A172 (cell line): ENCODE measurements at places on chromosomes 1 and 21.

DNA sequence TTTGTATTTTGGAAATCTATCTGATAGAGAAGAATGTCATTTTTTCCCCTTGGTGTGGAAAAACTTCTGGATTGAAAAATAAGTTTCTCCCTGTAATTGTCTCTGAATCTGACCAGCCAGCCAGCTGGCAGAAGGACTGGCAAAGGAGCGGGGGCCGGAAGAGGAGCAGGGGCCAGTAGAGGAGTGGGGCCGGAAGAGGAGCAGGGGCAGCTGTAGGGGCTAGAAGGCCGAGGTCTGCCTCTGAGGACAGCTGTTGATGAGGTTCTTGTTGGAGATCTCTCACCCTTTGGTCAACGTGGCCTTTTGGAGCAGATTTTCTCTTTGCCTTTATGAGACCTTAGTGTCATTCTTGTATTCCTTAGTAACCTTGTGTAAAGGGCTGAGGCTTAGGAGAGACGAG is 121.8 kb downstream of the GALNT2 start:
- DNase-seq, result no peak

DNA sequence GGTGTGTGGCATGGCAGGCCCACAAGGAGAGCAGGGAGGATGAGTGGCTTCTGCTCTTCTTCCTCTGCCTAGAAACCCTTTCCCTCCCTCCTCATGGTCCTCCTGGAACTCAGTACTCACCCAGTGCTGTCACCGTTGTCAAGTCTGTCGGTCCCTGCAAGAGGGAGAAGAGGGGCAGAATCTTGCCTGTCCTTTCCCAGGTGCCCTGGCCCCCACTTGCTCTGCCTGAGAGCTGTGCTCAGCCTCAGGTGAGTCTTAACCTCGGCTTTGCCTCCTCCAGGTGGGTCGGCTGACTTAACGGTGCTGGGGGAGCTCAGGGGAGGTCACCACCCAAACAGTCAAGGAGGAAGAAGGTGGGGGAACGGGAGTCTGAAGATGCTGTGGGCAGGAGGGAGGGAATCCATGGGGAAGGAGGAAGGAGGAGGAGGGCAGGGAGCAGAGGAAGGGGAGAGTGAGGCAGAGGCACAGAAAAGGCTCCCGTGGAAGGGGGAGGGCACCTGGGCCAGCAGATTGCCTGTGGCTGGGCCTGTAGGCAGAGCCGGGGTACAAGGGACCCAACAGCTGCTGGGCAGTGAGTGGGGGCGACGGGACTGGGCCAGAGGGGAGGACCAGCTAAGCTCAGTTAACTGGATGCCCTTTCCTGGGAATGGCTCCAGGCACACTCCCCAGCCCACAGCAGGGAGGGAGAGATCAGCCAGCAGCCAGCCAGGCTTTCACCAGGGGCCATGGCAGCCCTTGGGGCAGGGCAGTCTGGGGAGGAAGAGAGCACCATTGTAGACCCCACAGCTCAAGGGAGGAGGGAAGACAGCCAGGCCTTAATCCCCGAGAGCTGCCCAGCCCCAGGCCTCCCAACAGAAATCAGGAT is 26.3 kb downstream of the CTNNBIP1 start:
- DNase-seq, result no peak

- DNase-seq, result peak; percentile 55
Observed at GRCh38 chr1:6205849-6206519, at the start of gene RNF207. RNF207 (plus strand) TSS chr1:6206119; CDS start chr1:6206536, 417 bp downstream.

- DNase-seq, result no peak
Observed at GRCh38 chr1:9182784-9183257, 51.8 kb upstream of the H6PD start.

DNA sequence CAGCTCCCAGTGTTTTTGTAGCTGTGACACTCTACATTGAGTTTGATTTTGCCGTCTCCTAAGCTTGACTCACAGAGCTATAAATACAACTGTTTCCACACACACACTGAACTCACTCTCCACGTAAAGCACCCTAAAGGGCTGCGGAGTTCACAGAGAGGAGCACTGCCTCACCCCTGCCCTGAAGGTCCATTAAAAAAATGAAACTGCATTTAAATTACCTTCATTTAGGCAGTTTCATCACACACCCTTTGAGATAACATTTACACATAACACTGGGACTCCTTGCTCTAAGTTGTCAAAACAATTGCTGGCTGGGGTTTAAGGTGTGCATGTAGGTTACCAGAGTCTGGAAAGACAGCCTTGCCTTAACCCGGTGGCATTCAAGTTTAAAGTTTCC is 137.1 kb upstream of the MAGI3 start:
- DNase-seq, result no peak

DNA sequence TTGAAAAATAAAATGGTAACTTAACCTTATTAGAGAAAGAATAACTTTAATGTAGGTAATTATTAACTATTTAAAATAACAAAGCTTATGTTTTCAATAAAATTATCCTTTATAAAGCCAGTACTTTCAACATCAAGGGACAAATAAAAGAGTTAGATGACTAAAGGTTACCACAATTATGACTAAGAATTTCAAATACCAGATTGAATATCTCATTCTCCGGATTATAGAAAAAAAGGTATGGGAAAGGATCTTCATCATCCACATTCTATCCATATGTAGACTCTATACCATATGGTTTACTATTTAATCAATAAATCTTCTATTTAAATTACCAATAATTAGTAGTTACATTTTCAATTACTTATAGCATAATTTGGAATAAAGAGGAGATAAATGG is 62.8 kb downstream of the TOR3A start:
- DNase-seq, result no peak

DNA sequence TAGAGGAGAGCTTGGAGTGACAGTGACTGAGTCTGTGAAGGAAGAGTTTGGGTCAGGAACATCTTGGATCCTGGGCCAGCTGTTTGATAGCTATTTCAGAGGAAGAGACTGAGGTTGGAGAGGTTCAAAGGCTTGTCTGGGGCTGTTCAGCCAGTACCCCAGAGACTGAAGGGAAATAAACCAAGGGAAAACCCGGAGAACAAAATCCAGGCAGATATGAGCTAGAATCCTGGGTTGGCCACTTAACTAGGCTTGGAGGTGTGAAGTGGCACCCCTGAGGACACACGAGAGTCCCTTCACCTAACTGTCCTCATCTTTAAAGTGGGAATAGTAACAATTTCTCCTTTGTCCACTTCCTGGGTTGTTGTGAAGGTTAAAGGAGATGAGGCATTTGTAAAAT is 23.1 kb upstream of the EPB41 start:
- no peak for DNase-seq

DNA sequence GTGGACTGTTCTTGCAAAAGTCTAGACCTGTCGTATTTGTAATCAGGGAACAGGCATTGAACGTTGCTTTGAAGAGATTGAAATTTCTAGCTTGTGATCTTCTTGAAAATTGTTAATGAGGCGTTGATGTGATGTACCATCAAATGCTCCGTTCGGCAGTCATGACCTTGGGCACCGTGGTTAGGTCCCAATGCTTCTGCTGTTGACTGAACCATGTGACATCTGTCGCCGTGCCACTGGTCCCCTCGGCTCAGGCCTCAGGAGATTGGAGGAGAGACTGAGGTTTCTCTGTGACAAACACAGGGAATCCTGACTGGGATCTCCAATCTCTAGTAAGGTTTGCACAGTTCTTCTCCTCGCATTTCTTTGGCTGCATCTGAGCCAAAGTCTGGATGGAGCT is 18.1 kb upstream of the KCNAB2 start:
- DNase-seq, result no peak

- DNase-seq, result peak; percentile 97
Observed at GRCh38 chr1:41783189-41783639, 135.5 kb downstream of the HIVEP3 start.

DNA sequence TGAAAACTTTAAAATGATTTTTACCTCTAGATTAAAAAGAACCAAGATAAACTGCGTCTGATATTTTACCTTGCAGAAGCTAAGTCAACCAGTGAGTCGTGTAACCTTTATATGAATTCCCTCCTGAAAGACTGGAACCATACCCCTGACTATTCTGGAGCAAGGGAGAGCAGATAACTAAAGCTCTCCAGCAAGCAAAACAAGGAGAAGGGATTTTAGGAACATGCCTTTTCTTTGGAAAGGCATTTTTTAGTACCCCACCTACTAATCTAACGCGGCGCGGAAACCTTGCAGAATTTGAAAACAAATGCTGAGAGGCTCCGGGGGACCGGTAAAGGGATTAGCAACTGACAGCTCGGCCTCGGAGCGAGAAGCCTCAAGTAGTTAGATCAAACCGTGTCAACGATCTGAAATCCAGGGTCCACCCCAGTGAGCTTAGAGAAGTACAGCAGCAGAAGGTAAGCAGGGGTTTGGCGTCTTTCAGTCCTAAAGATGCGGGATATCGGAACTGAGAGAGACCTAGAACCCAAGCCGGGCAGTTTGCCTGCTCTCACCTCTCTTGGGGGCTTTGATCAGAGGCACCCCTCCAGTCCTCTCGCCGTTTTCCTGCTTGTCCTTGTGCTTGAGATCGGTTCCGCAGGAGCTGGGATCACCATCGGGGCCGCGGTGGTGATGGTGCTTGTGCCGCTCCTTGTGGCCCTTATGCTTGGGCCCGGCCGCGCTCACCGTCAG is 954 bp downstream of the RSBN1 start:
- DNase-seq, result peak; percentile 21

DNA sequence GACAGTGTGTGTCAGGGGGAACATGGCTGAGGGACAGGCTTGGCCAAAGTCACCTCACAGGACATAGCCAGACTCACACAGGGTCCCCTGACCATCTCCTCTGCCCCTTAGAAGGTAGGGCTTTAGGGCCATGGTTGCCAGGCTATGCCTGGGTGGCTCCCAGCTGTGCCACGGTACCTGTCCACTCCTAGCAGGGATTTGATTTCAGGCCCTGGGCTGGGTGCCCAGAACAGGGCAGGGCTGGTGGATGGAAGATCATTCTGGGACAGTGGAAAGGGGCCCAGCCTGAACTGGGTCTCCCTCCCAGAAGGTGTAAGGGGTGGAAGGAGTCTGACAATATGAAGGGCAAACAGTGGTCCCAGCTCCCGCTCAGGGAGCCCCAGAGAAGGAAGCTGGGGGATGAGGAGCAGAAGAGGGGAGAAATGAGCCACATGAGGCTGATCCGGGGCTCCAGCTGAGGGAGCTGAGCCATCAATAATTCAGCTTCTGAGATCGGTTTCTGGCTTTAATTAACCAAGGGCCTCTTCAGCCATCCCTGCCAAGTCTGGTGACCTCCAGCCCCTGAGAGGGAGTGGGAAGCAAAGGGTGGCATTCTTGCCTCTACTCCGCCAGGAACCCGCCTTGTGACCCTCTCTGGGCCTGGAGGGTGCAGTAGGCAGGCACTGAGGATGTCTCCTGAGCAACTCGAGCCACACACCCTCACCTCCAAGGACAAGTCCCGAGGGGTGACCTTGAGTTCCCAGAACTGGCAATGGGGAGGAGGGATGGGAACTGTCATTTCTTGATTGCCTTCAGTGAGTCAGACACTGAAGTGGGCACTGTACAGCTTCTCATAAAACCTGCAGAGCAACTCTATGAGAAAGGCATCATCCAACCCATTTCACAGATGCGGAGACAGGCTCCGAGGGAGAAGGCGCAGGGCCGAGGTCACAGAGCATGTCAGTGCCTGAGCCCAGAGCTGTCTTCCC is 2.1 kb downstream of the CD164L2 start:
- DNase-seq, result no peak

DNA sequence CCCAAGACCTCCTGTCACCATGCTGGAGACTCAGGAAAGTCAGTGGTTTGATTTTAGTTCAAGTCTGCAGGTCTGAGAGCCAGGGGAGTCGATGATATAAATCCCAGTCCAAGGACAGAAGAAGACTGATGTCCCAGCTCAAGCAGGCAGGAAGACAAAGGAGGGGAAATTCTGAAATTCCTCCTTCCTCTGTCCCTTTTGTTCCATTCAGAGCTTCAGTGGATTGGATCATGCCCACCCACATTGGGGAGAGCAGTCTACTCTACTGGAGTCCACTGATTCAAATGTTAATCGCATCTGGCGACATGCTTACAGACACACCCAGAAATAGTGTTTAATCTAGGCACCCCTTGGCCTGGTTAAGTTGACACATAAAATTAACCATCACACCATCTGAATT is 7.2 kb upstream of the ADAMTS1 start:
- no peak for DNase-seq

GRCh38 chr1:156911577-156912298 is 8.7 kb upstream of the LRRC71 start:
- DNase-seq, result no peak

DNA sequence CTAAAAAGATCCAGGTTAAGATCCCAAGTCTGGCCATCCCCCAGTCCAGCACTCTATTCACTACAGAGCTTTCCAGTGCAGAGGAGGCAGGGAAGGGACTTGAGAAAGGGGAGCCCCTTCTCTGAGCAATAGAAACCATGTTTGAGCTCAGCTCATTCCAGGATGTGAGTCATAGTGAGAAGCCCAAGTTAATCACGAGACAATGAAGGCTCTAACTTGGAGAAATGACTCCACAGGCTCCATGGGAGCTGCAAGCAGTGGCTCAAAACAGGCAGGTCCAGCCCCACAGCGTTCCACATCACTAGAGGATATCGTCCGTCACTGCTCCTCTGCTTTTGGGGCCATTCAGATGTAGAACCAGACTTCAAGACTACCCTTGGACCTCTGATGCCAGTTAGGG is 59.1 kb downstream of the CAMK2N1 start:
- peak; percentile 82 for DNase-seq

- no peak for DNase-seq
Observed at GRCh38 chr1:207921321-207921720, 10.4 kb upstream of the CD34 start.

- peak; percentile 35 for DNase-seq
Observed at GRCh38 chr1:209155546-209155945, 428.0 kb upstream of the CAMK1G start.

GRCh38 chr1:17193222-17194132 is 11.5 kb upstream of the PADI1 start:
- DNase-seq, result no peak

- no peak for DNase-seq
Observed at GRCh38 chr1:96815914-96816313, 94.3 kb downstream of the PTBP2 start.

DNA sequence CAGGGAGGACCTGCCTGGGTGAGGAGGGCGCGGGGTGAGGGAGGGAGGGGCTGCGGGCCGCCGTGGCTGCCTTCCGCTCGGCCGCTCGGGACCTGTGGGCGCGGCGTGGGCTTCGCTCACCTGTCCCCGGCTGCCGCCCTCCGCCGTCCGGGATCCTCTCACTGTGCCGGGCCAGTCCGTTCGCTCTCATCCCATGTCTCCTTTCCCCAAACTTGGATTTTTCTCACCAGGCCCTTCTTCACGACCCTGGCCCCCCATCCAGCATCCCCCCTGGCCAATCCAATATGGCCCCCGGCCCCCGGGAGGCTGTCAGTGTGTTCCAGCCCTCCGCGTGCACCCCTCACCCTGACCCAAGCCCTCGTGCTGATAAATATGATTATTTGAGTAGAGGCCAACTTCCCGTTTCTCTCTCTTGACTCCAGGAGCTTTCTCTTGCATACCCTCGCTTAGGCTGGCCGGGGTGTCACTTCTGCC is 362 bp downstream of the ZBTB48 start:
- DNase-seq, result no peak

GRCh38 chr1:206716870-206717673 is 32.4 kb downstream of the MAPKAPK2 start:
- no peak for DNase-seq

- no peak for DNase-seq
Observed at GRCh38 chr1:221594576-221594975, 147.3 kb downstream of the DUSP10 start.
